ENCODE measurements at places on chromosomes 6 and 20.

DNA sequence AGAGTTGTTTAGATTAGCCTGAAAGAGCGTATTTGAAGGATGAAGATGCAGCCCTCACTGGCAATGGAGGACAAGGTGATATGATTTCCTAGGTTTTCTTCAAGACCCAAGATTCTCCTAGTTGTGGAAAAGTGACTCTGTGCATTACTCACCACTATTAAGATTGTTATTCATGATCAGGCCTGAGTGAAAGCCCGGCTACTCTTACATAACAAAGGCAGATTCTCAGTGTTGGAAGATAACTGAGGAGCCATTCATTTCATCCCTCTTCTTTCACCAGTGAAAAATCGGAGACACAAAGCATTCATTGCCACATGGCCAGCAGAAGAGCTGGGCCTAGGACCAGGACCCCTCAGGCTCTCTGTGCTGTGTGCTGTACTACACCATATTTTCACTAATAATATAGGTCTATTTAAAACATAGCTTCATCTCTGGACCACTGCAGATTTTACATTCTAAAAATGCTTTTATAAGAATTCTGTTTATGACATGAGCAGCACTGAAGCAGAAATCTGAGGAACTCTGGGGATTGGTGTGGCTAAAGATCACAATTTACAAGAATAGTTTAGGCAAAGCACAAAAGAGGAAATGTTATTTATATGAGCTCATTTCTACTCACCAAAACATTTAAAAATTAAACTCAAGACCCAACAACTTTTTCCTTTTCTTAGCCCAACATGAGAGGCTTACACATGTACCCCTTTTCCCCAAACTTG, 181.9 kb upstream of the CCN2 start:
- DNase-seq: no peak

DNA sequence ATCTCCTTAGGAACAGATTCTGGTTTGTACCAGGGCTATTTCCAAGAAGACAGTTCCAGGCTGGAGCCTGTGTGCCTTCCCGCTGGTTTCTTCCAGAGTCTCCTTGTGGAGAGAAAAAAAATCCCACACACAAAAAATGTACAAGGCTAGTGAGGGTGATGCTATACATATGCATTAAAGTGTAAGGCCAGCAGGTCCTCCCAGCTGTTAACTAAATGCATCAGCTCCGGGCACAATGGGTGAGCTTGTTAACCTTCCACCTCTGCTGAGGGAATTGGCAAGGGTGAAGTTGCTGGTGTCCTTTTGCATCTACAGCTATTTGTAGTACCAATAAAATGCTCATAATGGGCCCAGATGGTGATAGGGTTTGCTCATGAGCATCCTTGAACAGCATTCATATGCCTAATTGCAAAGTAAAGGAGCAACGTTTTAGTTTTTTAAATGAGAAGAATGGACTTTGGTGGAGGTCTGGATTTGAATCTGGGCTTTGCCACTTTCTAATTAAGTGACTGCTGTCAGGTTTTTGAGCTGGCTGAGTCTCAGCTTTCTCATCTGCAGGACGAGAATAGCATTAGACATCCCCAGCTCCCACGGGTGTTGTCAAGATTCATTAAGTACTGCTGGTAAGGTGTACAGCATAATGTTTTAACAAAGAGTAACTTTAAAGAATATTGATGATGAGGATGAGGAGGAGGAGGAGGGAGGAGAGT, 361.8 kb downstream of the QKI start:
- no peak for DNase-seq

- no peak for DNase-seq
Observed at GRCh38 chr6:17429383-17430061, 36.1 kb downstream of the CAP2 start.

GRCh38 chr6:112348891-112349635, 1.9 kb downstream of the RFPL4B start:
- no peak for DNase-seq

DNA sequence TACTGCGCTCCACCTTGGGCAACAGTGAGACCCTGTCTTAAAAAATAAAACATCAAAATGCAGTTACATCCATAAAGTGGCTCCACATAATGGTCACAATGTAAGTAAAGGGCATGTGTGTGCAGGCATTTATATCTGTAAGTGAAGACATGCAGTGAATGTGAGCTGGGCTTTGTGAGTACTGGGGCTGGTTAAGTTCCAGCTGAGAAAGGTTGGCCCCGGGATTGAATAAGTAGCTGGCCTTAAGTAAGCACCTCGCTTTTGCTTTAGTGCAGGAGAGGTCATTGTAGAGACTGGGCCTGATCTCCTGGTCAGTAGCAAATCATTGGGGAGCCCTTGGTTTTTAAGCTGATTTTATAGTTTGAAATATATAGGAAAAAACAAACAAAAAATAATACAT, 8.0 kb downstream of the QKI start:
- DNase-seq: no peak

DNA sequence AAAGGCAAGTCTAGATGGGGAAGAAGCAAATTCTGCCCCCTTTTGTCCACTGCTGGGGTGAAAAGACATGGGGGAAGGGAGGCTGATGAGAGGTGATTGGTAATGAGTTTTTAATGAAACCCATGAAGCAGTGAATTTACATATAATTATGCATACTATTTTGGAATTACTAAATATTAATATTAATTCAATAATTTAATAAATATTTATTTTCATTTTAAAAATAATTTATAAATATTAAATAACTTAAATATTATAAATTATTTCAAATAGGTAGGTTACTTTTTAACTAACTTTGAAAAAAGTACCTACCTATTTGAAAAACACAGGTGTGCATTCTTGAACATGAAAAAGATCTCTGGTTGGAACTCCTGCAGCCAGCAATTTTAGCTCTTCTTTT, 138.1 kb upstream of the GPR6 start:
- no peak for DNase-seq

GRCh38 chr20:63106108-63106764, 99.5 kb upstream of the BHLHE23 start:
- no peak for DNase-seq

DNA sequence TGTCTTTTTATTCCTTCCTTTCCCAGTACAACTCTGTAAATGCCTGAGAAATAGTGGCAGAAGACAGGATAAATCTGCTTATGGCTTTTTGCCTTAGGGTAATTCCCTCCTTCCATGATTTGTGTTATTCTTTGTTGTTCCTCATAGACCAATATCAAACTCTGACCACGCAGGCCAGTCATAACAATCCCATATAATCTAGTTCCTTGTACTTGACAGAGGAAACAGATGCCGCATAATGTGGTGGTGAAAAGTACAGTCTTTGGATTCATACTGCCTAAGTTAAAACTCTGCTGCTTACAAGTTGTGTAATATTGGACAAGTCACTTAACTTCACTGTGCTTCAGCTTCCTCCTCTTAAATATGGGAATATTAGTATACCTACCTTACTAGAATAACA, 8.2 kb upstream of the BAG2 start:
- no peak for DNase-seq

DNA sequence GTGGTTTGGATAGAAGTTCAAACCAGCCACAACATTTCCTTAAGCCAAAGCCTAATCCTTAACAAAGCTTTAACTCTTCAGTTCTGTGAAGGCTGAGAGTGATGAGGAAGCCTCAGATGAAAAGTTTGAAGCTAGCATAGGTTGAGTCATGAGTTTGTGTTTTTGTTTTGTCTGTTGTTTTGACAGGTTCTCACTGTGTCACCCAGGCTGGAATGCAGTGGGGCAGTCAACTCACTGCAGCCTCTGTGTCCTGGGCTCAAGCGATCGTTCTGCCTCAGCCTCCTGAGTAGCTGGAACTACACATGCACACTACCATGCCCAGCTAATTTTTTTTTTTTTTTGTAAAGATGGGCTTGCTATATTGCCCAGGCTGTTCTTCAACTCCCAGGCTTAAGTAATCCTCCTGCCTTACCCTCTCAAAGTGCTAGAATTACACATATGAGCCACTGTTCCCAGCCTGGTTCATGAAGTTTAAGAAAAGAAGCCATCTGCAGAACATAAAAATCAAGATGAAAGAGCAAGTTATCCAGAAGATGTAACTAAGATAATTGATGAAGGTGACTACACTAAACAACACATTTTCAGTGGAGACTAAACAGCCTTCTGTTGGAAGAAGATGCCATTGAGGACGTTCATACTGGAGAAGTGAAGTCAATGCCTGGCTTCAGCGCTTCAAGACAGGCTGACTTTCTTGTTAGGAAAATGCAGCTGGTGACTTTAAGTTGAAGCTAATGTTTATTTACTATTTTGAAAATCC, 96.2 kb downstream of the SMAP1 start:
- DNase-seq: no peak

DNA sequence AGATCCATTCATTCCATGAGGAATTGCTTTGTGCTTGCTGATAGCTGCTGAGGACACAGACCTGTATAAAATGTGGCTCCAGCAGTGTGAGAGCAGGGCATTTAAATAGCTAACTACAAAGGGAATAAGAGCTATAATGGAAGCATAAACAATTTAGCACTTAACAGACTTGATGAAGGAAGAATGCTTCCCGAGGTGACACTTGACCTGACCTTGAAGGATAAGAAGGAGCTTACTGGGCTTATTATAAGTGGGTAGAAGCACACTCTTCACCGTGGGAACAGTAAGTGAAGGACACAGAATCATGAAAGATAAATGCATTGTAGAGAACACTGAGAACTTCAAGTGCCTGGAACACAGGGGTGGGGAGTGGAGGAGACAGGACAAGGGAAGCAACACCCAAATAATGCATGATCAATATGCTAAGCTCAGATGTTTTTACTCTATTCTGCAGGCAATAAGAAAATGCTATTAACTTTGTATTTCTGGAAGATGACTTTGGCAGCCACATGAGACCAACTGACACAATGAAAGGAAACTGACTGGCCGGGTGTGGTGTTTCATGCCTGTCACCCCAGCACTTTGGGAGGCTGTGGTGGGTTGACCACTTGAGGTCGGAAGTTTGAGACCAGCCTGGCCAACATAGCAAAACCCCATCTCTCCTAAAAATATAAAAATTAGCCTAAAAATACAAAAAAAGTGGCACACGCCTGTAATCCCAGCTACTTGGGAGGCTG, 84.2 kb downstream of the EPB41L2 start:
- DNase-seq: no peak

GRCh38 chr6:87154641-87154992, 748 bp upstream of the ZNF292 start:
- DNase-seq: no peak

DNA sequence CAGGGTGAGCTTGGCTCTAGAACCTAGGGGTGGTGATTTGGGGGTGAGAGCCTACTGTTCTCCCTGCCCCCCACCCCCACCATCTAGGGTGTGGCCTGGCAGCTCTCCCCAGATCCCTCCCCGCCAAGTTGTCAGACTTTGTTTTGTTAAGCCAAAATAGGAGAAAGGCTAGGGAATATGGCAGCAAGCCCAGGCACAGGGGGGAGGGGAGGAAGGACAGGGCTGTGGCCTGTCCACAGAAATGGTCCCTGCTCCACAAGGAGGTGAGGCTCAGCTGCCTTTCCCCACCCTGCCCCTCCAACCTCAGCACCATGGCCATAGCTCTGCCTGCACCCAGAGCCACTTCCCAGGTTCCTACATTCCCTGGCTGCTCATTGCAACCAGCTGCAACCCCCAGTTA, 17.2 kb downstream of the SCUBE3 start:
- no peak for DNase-seq

GRCh38 chr6:24980507-24981385, 45.0 kb upstream of the RIPOR2 start:
- no peak for DNase-seq

Measured in stimulated activated CD4-positive, alpha-beta T cell treated with anti-CD3 and anti-CD28 coated beads, Interleukin-15, amount 100 ng/mL, for 48 hours (primary cell).